ENCODE measurements at places on chromosomes 2 and 18.

- DNase-seq = peak; percentile 32
Observed at GRCh38 chr2:174682578-174683391, 81.5 kb downstream of the CHRNA1 start.

DNA sequence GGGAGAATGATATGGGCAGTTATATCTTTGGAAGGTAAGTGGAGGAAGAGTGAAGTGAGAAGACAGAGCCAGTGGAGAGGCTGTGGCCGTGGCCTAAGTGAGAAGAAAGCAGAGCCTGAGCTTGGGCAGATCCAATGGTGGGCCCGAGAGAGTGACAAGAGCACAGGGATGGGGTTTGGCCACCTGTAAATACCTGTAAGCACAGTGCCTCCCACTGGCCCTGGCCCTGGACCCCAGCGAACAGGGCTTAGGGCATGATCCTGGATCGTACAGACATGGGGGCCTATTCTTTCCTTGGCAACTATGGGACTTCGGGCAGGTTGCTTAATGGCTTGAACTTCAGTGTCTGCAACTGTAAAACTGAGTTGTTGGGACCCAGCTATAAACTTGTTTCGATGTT, 44.1 kb downstream of the MTCL1 start:
- no peak for DNase-seq

- DNase-seq = no peak
Observed at GRCh38 chr2:52500561-52500960, 1267.0 kb upstream of the CHAC2 start.

DNA sequence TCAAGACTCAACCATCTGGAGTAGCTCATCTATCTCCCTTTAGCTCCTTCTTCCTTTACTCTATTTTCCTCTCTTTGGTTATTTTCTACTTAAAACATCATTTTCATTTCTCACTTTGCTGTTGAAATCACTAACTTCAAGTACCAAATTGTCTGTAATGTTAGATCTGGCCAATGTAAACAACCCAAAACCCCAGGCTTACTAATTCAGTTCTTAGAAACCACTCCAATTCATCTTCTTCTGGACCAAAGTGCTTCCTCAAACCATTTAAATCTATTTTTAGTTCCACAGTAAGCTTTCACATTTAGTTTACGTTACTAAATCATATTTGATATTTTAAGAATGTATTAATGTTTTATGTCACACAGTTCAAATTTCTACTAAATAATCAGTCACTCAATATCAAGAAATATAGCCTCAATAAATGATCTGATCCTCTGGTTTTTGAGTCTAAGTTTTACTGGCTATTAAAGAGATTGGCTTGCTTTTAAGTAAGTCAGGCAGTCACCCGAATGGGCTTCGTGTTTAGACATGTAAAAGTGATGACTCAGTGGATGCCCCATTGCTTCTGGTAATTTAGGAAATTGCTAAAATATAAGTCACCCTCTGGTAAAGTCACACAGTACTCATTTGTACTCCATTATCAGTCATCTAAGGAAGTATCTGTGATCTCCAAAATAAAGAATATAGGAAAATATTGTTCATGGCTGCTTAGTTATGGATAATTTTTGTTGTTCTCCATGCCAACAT, 527.2 kb upstream of the SOX11 start:
- no peak for DNase-seq

- DNase-seq = no peak
Observed at GRCh38 chr2:105052773-105053172, 14.9 kb downstream of the MRPS9 start.

Data from DMS 273 treated with DMSO at 0.1 percent for 48 hours (cell line).